ENCODE measurements at places on chromosomes 6 and 20.

DNA sequence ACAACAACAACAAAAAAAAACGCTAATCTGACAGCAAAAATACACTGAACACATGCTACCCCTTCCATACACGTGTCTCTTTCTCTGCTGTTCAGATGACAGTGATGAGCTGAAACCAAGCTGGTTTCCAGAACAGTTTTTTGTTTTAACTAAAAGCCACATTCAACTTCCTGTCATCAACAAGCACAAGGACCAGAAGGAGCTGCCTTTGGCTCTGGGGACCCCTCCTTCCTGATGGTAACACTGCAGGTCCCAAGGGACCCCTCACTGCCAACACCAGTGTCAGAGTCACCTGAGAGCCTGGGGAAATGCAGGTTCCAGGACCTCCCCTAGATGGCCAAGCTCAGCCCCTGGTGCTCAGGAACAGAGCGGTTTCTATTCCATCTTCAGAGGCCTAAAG lies 6.0 kb downstream of the CST7 start:
- no peak for DNase-seq

GRCh38 chr20:47703748-47704147 lies 81.5 kb downstream of the SULF2 start:
- no peak for DNase-seq

GRCh38 chr6:11144393-11144851 lies 32.9 kb upstream of the ERVFRD-1 start:
- DNase-seq: peak; percentile 83

DNA sequence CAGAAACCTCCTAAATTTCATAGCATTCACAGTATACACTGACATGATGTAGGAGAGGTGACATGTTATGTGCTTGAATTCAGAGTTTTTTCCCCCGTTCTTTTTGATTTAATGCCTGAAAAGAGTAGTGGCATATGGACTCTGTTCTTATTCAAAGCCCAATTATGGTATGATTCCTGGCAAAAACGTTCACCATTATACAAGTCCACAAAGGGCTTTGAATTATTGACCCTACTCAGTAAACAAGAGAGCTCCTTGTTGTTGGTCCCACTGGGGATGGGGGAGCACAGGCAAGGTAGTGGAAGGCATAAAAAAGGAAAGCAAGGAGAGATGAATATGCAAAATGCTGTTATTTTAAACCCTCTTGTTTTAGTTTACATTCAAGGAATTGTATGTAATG lies 136.0 kb upstream of the AHI1 start:
- DNase-seq: no peak

DNA sequence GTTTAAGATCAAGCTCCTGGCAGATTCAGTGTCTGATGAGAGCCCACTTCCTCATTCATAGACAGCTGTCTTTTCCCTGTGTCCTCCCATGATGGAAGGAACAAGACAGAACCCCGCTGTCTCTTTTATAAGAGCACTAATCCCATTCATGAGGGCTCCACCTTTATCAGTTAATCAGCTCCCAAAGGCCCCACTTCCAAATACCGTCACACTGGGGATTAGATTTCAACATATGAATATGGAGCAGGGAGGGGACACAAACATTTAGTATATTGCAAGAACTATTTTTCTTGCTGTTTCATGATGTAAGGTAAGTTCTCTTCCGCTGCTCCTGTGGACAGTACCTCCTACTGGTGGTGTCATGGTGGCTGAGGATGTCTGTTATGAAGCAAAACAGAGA lies 158.3 kb upstream of the IRAK1BP1 start:
- DNase-seq: no peak

DNA sequence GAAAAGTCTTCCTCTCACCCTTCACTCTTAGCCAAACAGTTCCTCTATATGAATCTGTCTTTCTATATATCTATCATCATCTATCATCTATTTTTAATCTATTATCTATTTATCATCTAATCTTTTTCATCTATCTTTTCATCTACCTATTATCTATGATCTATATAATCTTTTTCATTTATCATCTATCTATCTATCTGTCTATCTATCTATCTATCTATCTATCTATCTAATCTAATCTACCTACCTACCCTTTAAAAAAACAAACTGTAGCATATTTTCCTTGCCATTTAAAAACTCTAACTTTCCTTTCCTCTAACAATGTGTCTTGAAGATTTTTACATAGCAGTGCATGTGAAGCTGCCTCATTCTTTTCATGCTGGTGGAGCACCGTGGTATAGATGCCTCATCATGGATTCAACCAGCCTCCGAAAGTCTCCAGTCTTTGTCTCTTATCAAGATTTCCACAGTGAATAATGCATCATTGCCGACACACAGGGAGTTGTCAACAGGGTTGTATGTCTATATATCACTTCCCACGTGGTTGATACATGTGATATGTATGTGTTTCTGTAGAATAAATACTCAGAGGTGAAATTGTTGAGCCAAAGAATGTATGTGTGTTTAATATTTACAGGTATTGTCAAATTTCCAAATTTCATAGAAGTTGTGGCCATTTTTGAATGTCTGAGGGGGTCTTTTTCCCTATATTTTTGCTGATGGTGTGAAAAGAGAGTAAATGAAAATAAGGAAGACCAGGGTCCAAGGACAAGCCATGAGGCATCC lies 51.3 kb downstream of the VEGFA start:
- DNase-seq: no peak

- peak; percentile 73 for DNase-seq
Observed at GRCh38 chr20:47677635-47678453, 107.4 kb downstream of the SULF2 start.

- peak; percentile 21 for DNase-seq
Observed at GRCh38 chr6:170111816-170112582, 178.9 kb downstream of the DLL1 start.

- DNase-seq: peak; percentile 46
Observed at GRCh38 chr6:146803601-146804000, 204.8 kb downstream of the ADGB start.

- no peak for DNase-seq
Observed at GRCh38 chr6:34149452-34149810, 3.5 kb upstream of the GRM4 start.

- no peak for DNase-seq
Observed at GRCh38 chr6:105803442-105803841, 282.7 kb upstream of the PRDM1 start.

- DNase-seq: no peak
Observed at GRCh38 chr6:146357578-146358430, 185.8 kb upstream of the RAB32 start.

GRCh38 chr20:36275441-36276189 lies 30.5 kb upstream of the DLGAP4 start:
- DNase-seq: no peak

GRCh38 chr20:17044891-17045290 lies 181.9 kb upstream of the PCSK2 start:
- no peak for DNase-seq

DNA sequence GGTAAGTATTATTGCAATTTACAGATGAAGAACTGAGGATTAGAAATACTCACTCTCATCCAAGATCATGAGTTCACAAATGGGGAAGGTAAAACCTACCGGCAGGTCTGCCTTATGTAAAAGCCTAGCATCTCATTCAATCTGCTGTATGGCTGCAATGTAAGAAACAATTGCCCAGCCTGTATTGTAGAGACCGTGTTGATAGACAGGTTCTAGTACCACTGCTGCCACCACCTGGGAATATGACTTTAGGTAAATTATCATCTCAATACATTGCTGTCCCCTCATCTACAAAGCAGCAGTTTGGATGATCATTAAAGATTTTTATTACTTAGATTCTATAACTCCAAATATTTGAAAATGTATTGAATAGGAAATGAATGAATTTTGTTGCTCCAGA lies 23.3 kb upstream of the ARHGAP18 start:
- no peak for DNase-seq

- peak; percentile 31 for DNase-seq
Observed at GRCh38 chr20:19813846-19814640, 56.0 kb downstream of the RIN2 start.

GRCh38 chr6:43095939-43096338 lies 19.8 kb downstream of the PTK7 start:
- peak; percentile 30 for DNase-seq

GRCh38 chr20:13220194-13220903 lies 725 bp upstream of the ISM1 start:
- DNase-seq: peak; percentile 65

DNA sequence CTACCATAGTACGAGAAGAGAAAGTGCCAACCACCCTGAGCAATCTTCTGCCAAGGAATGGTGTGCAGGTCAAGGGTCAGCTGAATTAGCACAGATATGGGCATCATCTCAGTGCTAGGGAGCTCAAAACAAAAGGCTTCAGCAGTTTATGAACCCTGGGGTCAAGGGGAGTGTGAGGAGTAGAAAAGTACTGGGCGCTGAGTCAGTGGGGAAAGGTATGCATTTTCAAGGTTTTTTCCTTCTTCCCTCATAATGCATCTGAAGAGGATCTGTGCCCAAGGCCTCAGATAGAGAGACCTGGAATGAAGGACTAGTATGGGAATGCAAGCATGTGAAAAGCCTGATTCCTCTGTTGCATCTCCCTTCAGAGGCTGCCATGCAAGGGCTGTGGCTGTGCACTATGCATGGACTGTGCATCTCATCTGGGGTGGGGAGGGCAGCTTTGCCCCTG lies 81.7 kb downstream of the PERP start:
- no peak for DNase-seq

DNA sequence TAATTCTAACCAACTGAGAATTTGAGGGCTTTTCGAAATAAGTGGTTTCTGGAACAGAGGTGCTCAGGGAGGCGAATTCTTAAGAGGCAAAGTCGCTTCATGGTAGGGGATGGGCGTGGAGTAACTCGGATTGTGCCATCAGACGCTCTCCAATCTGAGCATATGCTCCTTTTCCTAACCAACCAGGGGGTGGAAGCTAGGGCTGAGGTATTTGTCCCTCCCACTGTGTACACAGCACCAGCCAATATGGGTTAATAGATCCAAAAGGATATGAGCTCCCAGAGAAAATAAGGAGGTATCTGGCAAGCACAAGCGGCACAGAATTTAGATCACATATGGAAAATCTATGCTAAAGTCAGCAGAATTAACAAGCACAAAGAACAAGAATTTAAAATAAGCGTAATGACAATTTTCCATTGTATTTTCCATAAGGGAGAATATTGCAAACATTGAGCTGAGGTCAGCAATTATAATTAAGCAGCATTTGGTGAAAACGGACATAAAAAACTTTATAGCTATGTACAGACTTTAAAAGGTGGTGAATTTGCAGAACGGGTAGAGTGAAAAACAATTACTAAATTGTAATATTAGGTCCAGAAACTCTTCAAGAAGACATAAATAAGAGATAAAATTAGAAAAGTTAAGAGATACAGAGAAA lies 55.0 kb upstream of the PHACTR1 start:
- DNase-seq: no peak

- no peak for DNase-seq
Observed at GRCh38 chr20:63567386-63568169, 6.5 kb downstream of the HELZ2 start.

- DNase-seq: no peak
Observed at GRCh38 chr6:31633447-31633846, 12.9 kb downstream of the PRRC2A start.

DNA sequence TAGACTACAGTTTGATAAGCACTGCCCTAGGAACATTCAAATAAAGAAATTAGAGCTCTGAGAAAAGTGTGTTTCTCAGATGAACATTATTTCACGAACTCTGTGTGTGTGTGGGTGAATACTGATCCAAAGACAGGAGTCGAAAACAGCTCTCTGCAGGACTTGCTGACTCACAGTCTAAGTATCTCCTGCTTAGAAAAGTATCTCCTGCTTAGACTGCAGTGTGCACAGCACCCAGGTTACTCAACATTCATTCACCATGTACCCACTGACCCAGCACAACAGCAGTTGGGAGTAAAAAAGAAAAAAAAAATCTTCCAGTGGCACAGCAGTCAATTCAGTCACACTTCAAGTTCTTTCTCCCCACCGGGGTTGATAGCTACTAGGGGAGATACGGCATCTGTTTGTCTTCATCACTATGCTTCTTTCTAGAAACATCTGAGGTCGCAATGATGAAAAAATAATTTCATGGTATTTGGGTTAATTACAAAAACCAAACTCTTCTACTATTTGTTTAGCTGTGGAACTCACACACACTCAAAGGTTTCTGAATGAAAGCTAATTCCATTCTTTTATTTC lies 48.0 kb downstream of the GCLC start:
- no peak for DNase-seq

- DNase-seq: no peak
Observed at GRCh38 chr6:6414931-6415330, 94.5 kb upstream of the F13A1 start.

- no peak for DNase-seq
Observed at GRCh38 chr6:142562865-142563264, 261.1 kb downstream of the ADGRG6 start.

DNA sequence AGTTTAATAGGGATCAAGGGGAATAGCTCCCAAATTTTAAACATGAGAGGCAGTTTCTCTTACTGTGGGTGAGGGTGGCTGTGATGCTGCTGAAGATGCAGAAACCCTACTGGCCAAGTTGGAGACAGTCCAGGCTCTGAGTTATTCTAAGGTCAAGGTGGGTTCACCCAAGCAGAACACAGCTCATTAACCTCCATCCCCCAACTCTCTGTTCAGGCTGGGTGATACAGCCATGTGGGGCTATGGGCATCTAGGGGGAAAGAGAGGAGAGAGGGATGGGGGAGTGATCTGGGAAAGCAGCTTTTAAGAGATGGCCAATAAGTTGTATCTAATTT lies 18.9 kb upstream of the TRAM2 start:
- no peak for DNase-seq

DNA sequence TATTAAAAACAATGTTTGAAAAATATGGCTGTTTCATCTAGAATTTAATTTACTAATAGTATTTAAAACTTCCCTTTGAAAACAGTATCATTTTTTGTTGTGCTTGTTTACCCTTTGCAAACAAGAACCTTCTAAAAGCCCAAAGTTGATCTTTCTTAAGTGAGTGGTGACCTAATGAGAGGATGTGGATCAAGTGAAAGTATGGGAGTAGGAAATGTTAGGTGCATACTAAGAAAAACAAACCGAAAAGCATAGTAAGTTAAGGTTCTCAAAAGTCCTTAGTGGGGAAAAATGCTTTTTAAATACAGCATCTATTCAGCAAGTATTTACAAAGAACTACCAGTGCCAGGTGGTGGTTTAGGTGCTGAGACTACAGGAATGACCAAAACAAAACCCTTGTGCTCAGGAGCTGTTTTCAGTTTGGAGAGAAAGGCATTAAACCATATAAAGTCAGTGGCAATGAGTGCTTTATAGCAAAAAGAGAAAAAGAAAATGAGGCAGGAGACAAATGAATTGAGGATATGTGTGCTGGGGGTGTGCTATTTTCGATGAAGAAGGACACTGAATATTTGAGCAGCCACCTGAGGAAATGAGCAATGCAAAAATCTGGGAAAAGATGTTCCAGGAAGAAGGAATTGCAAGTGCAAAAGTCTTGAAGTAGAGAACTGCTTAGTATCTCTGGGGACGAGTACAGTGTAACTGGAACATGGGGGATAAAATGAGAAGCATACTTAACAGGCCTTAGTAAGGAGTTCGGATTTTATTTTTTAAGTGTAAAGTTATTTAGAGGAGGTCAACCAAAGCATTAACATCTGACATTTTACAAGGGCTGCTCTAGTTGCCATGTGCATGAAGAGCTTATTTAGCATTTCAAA lies 24.0 kb downstream of the RNF146 start:
- DNase-seq: no peak

GRCh38 chr6:96837081-96837971 lies at the start of gene GPR63:
Gene GPR63, minus strand, starts transcription at chr6:96837477. Its CDS starts 37,746 bp downstream, at chr6:96799731.
- peak; percentile 70 for DNase-seq

All from right forelimb (tissue), 1 donor.